RKO (cell line): ENCODE measurements at places on chromosomes 2 and 18.
A peak's percentile ranks its signal among the peaks of the same experiment; 100 is the strongest.

- DNase-seq, result no peak
These were observed 108.3 kb downstream of the SMAD7 start for GRCh38 chr18:48842259-48843061.

DNA sequence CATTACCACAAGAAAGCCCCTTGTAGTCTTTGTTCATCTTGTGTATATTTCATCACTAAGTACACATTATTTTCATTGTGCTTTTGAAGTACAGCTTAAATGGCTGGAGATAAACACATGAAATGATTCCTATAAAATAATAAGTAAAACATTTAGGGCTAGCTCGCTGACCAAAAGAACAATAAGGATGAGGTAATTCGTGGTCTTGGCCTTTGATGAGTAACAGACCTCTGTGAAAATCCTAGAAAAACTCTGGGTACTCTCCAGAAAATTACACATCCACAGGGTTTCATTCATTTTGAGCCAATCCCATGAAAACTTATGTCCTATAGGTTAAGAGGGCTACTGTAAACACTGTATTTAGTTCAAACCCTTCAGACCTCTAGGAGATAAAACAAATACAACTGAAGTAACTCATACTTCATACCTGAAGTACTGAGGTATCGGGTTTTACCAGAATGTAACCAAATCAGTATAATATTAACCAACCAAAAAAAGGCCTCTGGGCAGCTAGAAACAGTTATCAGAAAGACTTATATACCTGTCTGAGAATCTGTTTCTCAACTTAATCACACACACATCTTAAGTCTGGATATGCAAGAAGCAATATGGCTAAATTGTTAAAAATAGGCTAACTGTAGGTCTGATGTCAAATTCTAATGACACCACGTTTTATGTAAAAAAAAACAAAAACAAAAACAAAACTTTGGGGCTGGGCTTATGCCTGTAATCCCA lies 31.0 kb downstream of the CFAP36 start:
- peak; percentile 47 for DNase-seq

DNA sequence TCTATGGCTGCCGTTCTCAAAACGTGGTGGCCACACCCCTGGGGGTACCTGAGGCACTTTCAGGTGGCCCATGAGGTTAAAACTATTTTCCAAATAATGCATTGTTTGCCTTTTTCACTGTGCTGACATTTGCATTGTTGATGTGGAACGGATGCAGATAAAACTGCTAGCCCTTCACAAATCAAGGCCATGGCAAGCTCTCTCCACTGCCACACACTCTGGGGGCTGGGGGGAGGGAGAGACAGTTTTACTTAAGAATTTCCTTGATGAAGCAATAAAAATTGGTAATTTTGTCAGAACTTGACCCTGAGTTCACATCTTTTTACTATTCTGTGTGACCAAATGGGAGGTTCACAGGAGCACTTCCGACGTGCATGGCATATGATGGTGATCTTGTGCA lies 22.0 kb upstream of the TGIF1 start:
- DNase-seq, result no peak

DNA sequence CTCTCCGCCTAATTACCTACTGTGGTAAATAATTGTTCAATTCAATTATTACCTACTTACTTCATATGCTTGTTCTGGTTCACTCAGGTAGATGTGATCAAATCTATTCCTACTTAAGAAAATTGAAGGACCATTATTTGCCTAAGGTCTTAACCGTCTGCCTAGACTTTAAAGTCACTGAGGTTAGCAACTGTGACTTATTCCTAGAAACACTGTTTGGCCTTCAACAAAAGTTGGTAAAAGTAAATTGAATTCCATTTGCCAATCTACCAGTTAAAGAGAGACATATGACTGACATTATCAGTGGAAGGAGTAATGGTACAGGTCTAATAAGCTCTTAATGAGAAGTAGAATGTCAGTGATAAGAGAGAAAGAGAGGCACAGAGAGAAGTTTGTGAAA lies 491.5 kb downstream of the NYAP2 start:
- DNase-seq, result no peak

- DNase-seq, result no peak
These were observed 82.0 kb upstream of the MEX3C start for GRCh38 chr18:51279367-51279984.

GRCh38 chr18:77035380-77036187 lies 97.0 kb downstream of the MBP start:
- peak; percentile 70 for DNase-seq

DNA sequence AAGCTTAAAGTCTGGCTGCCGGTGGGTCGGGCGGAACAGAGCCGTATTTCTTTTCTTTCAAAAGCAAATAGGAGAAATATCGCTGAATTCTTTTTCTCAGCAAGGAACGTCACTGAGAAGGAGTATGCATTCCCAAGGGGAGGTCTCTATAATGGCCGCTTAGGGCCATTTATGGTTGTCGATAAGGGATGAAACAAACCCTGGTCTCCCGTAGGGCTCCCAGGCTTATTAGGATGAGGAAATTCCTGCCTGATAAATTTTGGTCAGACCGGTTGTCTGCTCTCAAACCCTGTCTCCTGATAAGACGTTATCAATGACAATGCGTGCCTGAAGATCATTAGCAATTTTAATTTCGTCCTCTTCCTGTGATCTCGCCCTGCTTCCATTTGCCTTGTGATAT lies 227.7 kb upstream of the ZEB2 start:
- no peak for DNase-seq

DNA sequence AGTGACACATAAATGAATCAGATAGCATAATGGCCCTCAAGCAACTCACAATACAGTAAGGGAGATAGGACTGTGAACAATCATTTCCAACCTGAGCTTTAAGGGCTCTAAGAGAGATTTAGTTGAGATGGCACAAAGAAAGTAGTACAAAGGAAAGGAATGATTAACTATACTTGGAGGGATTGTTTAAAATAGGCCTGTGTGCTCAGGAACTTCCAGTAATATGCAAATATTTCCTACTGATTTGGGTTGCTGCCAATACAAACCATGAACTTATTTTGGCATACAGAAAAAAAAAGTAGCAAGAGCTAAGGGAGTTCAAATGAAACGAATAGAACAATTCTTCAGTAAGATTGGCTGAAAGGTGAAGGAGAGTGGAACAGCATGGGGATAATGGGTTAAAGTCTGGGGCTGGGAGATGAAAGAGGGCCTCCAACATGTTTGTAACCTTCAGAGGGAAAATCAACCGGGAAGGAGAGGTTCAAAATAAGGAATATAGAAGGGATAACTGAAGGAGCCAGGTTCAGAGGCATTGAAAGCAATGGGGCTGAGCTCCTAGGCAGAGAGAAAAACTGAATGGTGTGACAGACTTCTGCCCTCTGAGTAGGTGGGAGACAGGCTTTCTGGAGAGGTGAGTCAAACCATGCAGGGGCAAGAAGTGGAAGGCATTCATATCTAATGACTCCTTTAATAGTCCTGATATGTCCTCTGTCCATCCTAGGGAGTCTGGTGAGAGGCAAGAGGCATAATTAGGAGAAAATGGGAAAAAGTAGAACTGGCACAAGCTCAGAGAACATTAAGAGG lies 83.5 kb downstream of the DNAH7 start:
- DNase-seq, result peak; percentile 26

- no peak for DNase-seq
These were observed 35.3 kb downstream of the MYO5B start for GRCh38 chr18:50159654-50160046.

DNA sequence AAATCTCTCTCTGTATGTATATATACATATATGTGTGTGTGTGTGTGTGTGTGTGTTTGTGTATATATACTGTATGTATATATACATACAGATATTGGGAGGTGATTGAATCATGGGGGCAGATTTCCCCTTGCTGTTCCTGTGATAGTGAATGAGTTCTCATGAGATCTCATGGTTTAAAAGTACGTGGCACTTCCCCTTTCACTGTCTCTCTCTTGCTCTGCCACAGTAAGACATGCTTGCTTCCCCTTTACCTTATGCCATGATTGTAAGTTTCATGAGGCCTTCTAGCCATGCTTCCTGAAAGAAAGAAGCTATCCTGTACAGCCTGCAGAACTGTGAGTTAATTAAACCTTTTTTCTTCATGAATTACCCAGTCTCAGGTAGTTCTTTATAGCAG lies 18.8 kb upstream of the CCDC195 start:
- DNase-seq, result no peak

DNA sequence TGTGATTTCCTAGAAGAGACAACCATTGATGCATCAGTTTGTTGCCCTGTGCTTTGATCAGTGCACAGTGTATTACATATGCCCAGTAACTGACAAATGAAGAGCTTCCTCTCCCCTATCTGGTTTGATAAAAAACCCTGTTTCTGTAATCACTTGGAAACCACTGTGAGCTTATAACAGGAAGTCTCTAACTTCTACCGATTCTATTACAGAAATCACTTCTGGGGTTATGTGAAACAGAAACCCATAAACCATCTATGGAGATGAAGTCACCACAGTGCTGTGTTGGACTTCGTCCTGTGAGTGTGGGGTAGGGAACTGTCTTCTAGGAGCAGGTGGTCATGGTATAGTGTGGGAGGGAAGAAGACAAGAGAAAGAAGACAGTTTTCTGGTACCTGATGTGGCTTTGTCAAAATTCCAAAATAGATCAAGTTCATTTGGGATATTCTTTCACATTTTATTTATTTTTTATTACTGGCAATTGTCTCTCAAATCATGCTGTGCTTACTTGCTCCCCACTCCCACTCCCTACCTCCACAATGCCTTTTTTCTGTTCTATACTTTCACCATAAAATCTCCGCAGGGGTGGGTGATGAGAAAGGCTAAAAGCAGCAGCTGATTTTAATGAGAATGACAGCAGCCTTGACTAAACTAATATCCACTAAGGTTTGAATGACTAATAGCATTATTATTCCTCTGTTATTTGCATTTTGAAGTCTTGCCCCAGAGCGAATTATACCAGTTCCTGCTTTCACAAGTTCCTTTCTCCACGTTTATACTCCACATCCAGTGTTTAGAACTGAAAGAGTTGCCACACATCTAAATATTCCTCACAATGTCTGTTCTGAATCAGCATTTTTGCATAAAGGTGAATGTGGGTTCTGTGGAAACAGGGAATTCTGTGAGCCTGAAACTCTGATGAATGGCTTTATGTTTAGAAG lies 41.7 kb upstream of the RND3 start:
- DNase-seq, result no peak

GRCh38 chr2:168699844-168700417 lies 102.5 kb upstream of the NOSTRIN start:
- DNase-seq, result no peak

GRCh38 chr2:26907416-26907815 lies 59.5 kb downstream of the DPYSL5 start:
- DNase-seq, result no peak

GRCh38 chr18:59068276-59069071 lies 71.2 kb upstream of the SEC11C start:
- DNase-seq, result no peak

GRCh38 chr2:223536546-223536945 lies 65.6 kb downstream of the SCG2 start:
- DNase-seq, result no peak

- DNase-seq, result no peak
These were observed 51.3 kb downstream of the TMEM247 start for GRCh38 chr2:46530639-46531038.

DNA sequence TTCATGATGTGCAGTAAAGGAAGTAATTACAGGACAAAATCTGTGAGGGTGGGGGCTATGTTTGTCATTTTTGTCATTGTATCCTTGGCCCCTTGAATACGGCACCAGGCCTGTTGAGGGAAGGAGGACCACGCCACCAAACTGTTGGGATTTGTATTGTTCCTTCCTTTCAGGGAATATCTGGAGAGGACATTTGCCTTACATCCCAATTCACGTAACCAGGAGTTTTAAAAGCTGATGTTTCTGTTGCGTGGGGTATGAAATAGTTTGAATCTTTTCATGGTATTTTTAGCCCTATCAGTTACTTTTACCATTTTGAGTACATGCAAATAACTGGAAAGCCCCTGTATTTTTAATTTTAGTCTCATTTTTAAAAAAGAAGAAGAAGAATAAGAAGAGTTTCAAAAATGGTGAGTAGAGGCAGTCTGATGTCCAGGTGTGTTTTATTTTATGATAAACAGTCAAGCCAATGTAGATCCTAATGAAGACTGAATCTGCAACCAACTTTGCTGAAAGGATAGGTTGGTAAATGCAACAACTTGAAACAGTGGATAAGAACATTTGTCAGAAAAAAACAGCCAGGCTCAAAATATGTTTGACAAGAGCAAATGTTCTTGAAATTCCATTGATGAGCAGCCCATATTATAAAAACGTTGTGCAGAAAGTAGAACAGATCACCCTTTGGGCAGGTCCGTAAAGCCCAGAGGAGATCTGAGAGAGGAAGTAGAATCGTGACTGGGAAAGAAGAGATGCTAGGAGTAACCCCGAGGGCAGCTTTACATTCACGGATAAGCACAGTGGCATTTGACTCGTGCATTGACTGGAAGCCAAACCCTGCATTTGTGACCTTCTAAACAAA lies 54.5 kb downstream of the RASGRP3 start:
- no peak for DNase-seq

GRCh38 chr2:1548910-1549673 lies 135.8 kb downstream of the TPO start:
- no peak for DNase-seq

DNA sequence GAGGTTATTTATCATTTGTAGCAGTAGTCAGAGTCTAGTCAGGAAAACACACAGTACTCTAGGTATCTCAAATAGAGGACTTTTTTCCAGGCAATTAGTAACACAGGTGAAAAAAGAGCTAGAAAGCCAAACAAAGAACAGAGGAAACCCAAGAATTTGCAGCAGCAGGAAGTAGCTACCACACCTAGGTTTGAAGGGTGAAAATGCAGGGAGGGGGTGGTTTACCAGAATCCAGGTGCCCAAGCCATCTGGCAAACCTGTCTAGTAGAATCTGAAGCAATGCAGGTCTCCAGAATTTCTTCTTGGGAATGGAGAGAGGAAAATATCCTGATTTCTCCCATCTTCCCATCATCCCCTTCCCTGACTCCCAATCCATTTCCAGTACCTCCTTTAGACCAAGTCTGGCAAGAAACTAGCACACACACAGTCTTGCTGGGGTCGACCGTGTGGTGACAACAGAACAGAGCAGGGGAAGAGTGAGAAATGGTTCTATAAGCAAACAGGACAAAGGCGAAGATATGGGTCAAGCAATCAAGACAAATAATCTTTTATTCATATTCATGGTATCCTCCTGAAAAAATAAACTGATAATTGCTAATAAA lies 231.9 kb upstream of the MMADHC start:
- DNase-seq, result no peak

DNA sequence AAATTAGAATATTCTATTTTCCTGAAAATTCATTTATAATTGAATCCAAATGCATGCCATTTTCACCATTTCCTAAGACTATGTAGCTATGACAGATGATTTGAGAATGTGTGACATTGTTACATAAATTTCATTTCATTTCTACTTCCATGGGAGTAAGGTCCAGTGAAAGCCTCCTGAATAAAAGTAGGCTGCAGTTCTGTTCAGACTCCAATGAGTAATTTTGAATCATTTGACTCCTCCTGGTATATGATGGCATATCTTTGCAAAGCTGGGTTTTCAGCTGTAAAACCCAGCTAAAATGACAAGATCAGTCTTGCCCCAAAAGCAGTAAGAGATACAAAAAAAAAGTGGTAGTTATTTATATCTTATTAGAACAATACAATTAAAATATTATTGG lies 101.0 kb upstream of the DNAJC10 start:
- no peak for DNase-seq

- no peak for DNase-seq
These were observed 53.8 kb downstream of the HDLBP start for GRCh38 chr2:241261628-241262027.

GRCh38 chr2:80403081-80403480 lies 98.5 kb upstream of the LRRTM1 start:
- DNase-seq, result no peak

- no peak for DNase-seq
These were observed 35.8 kb upstream of the PGAP1 start for GRCh38 chr2:196962325-196962724.

- DNase-seq, result peak; percentile 60
These were observed 35.2 kb upstream of the NAPG start for GRCh38 chr18:10490401-10491165.
